ENCODE measurements at places on chromosomes 7 and 10.

- no peak for DNase-seq
Measured at GRCh38 chr10:15378569-15378968, 7.5 kb upstream of the FAM171A1 start.

DNA sequence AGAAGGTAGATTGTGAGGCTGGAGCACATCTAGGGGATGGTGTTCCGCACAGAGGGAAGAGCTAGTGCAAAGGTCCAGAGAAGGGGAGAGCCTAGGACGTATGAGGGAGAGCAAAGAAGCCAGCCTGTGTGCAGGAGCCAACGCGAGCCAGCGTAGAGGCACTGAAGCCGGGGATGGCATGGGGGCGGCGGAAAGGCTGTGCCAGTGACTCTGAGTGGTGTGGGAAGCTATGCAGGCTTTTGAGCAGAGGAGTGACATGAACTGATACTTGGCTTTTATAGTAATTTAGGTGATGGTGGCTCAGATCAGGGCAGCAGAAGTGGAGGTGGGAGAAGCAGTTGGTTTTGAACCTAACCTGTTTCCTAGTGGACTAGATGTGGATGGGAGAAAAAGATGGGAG is 65.8 kb downstream of the ATXN7L1 start:
- no peak for DNase-seq

DNA sequence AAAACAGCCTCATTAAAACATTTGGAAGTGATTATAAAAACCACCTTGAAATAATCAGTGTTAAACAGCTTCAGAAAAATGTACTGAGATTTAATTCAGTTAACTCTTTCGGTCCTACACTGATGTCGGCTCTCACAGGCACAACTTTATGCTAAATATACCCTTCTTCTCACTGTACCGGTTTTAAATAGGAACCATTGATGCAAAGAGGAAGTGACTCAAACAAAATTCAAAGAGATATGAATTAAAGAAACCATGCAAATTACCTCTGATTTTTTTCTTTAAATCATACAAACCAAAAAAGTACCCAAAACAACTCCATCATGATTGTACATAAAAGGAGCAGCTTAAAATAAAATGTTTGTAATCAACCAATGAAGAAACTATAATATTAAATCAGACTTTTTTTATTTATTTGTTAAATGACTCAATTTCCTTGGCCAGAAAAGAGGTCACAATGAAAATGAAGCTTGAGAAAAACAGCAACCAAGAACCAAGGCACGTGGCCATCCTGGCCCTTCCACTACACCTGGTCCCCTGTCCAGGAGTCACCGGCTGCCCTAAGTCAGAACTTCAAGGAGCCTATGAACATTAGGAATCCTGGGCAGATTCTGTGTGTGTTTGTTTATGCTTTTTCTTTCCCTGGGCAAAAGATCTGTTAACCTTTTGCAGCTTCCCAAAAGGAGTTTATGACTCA is 73.0 kb upstream of the CABCOCO1 start:
- no peak for DNase-seq

DNA sequence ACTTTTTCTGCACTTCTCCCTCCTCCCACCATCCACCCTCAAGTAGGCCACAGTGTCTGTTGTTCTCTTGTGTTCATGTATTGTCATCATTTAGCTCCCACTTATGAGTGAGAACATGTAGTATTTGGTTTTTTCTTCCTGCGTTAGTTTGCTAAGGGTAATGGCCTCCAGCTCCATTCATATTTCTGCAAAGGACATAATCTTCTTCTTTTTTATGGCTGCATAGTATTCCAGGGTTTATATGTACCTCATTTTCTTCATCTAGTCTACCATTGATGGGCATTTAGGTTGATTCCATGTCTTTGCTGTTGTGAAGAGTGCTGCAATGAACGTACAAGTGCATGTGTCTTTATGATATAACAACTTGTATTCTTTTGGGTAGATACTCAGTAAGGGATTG is 230.4 kb downstream of the ARL4A start:
- DNase-seq, result no peak

- DNase-seq, result no peak
Measured at GRCh38 chr10:79136236-79137005, 67.7 kb downstream of the ZMIZ1 start.

- no peak for DNase-seq
Measured at GRCh38 chr7:67022511-67022910, 25.9 kb downstream of the TYW1 start.

GRCh38 chr7:107816011-107816566 is 13.1 kb upstream of the SLC26A3 start:
- no peak for DNase-seq

- no peak for DNase-seq
Measured at GRCh38 chr10:69438536-69439349, 12.5 kb upstream of the TSPAN15 start.

DNA sequence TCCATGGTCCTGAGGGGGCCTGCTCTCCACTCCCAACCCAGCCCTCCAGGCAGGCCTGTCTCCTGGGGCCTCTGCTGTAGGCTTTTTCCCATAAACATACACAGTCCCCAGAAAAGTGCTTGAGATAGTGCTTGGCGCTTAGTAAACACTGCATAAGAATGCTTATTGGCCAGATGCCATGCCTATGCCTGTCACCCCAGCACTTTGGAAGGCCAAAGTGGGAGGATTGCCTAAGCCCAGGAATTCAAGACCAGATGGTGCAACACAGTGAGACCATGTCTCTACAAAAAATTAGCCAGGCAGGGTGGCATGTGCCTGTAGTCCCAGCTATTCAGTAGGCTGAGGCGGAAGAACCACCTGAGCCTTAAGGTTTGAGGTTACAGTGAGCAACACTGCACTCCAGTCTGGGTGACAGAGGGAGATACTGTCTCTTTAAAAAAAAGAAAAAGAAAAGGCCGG is 24.6 kb upstream of the ASL start:
- DNase-seq, result no peak

DNA sequence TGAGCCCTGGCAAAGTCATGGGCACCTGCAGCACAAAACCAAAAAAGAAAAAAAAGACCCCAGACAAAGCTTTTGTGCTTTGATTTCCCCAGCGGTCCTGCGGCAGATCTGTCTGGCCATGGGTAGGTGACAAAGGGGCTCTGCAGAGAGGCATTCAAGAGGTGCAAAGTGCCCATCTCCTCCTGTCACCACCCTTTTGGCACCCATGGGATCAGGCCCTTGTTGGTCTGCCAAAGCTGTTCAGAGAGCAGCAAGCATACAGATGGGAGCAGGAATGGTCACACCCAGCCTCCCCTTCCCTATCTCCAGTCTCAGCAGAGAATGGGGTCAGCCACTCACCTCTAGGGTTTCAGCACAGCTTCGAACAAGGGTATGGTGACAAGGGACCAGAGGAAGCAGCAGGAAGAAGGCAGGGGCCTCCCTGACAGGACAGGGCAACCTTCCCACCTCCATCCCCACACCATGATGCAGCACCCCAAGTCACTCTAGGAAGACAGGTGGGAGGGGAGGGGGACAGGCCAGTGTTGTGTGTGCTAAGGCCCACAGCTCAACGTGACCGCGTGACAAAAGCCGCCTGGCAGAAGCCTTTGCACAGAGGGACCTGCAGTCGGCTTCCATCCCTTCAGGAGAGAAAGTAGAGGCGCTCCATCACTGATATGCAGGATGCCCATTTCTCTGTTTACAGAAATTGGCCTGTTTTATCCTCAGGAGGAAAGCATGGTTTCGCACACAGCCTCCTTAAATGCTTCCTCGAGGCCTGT is 6.3 kb downstream of the CAMK2G start:
- DNase-seq, result no peak

- no peak for DNase-seq
Measured at GRCh38 chr7:101442426-101443070, 79.9 kb downstream of the COL26A1 start.
